ENCODE measurements at places on chromosomes 5 and 9.

DNA sequence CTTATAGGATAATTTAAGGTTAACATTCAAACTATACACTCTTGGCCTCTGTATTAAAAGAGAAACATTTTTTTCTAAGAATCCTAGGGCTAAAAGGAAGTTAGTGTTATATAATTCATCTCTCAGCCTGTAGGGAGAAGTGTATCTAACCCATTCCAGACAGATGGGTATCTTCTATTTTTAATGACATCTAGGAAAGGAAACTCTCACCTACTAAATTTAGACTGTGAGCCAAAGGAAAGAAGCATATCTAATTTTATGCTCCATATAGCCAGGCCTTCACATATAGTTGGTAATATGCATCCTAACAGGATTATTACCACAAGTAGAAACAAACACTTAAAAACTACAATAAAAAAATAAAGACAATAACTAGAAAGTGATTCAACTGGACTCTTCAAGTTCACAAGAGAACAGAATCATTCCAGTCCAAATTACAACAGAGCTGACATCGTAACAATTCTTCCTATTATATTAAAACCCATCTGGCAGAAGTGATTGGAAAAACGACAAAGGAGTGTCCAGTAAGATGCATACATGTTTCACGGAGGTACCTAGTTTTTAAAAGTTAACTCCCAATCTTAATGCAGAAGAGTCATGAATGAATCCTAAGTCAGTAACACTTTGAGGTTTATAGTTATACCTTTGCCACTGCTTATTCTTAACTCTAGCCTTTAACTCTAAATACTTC, 39.4 kb downstream of the SCAI start:
- DNase-seq, result no peak

GRCh38 chr9:36402536-36402935, 2.5 kb upstream of the RNF38 start:
- DNase-seq, result no peak

- no peak for DNase-seq
These were observed 70.8 kb downstream of the PSMB7 start for GRCh38 chr9:124344291-124345050.

DNA sequence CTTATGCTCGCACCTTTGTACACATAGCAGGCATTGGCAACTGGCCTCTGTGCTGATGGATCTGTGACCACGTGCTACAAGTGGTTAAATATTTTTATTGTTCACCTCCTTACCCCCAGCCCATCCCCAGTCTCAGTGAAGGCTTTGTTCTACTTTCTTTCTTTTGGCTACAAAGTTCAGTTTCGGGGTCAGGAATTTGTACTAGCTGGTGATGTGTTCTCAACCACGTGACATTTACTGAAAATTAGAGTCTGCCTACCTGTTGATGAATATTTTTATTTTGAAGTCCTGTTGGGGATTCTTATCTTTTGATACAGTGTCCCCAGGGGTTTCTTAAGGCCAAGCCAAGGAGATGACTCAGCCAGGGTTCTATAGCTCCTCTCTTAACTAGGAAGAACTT, 47.8 kb downstream of the C9orf57 start:
- no peak for DNase-seq

- DNase-seq, result no peak
These were observed 1.6 kb downstream of the LIFR start for GRCh38 chr5:38554861-38555260.

- DNase-seq, result no peak
These were observed 146.1 kb upstream of the RAI14 start for GRCh38 chr5:34510002-34510401.

DNA sequence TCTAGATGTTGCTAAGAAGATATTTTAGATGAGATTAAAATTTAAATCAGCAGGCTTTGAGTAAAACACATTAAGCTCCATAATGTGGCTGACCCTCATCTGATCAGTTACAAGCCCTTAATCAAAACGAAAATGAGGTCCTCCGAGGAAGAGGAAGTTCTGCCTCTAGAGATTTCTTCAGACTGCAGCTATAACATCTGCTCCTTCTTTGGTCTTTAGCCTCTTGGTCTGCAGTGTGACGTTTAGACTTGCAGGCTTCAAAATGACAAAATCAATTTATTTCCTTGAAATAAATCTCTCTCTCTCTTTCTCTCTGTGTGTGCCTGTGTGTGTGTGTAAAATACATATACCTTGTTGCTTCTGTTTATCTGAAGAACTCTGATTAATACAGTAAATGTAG, 1429.8 kb upstream of the CDH9 start:
- no peak for DNase-seq
